ENCODE measurements at places on chromosomes 2 and 18.
A peak's percentile ranks its signal among the peaks of the same experiment; 100 is the strongest.

DNA sequence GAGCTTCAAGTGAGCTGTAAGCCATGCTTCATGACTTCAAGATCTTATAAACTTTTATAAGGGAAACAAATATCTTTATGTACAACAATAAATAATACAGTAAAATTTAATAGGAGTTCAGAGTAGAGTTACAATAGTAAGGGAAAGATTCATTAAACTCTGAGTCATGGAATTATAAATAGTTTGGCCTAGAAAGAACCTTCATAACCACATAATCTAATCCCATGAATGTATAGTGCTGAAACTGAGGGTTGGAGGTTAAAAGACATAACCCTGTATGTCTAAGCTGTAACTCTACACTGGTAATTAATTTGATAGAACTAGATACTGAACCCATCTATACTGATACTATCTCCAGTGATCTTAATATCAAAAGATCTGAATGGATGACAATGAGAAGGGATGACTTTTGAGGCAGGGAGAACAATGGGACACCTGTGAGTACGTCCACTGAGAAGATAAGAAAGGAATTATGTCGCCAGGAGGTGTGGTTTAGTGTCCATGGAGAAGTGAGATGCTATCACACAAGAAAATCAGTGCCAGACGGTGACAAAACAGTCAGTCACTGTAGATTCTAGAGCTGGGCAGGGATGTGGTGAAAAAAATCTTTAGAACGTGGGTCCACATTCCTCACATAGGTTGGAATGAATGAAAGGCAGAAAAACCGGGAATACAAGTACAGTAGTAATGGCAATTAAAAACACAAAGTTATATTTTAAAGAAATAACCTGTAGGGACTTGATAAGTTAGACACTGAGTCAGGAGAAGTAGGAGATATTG, 1.1 kb downstream of the IL1F10 start:
- DNase-seq = no peak

DNA sequence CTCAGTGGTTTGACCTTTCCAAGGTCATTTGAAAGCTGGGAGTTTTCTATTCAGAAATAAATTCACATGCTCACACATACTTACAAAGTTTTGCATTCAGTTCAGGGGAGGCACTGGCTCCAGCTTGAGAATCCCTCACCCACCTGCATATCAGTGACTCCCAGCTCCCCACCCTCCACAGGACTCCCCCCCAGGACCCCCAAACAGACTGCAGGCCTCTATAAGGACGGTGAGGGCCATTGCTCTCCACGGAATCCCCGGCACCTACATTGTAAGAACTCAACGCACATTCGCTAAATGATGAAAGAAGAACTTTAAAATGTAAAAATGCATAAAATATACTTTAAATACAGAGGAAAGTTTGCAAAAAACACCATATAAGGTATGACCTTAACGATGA, 97.2 kb upstream of the TEX51 start:
- no peak for DNase-seq

GRCh38 chr2:190183539-190183938, 121.0 kb upstream of the MSTN start:
- DNase-seq = no peak

- no peak for DNase-seq
Measured at GRCh38 chr2:172885996-172886395, 150.4 kb downstream of the RAPGEF4 start.

DNA sequence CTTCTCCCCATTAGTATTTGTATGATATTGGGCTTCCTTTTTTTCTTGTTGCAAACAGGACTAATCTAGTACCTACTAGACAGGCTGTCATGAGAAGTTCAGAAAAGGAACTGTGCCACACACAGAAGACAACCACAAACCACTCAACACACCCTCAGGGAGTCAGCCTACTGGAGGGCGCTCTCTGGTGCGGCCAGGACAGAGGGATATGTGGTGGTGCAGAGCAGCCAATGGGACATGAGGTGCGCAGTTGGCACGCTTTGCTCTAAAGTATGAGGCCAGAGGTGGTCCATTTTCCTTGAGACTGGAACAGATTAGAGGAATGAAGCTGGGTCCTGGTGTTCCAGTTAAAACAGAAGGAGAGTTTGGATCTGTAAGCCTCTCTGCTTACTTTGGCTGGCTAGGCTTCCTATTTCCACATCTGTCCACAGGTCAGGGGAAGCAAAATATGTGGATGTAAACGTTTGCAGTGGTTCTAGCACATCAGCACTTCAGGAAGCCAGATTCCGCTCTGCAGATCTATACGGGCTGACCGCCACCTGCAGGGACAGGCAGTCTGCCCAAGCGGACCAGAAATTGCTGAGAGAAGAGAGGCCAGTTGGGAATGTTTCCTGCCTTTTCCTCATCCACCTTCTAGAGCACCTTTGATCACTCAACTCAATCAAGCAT, 114.1 kb downstream of the GFPT1 start:
- no peak for DNase-seq

DNA sequence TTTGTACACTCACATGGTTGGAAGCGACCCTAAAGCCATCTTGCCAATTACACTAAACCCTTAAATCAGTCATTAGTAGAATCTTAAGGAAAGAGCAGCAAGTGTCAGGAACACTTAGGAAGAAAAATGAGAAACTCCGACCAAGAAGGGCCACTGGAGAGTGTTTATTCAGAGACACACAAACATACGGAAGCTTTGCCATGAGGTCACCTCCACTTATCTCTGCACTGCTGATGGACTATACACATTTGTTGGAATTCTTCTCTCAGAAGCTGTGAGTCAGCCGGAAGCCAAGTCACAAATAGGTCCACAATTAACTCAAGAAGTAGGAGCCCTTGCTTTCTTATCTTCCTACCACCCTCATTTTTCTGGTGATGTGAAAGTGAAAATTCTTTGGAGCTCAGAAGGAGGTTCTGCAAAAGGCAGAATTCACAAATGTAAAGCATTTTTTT, 21.6 kb downstream of the BMP10 start:
- peak; percentile 88 for DNase-seq

GRCh38 chr2:68280796-68281195, 28.5 kb upstream of the PPP3R1 start:
- DNase-seq = no peak

DNA sequence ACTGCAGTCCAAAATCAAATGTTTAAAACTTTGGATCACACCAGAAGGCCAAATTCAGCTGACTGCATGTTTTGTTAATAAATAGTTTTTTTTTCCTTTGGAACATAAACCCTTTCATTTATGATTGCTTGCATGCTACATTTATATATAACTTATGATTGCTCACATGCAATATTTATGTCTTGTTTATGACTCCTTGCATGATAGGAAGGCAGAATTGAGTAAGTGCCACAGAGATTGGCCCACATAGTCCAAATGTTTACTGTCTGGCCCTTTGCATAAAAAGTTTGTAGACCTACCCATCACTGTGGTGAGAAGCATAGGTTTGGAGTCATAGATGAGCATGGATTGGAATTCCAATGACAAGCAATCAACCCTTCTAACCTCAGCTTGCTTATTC, 30.8 kb downstream of the WDFY1 start:
- DNase-seq = no peak

DNA sequence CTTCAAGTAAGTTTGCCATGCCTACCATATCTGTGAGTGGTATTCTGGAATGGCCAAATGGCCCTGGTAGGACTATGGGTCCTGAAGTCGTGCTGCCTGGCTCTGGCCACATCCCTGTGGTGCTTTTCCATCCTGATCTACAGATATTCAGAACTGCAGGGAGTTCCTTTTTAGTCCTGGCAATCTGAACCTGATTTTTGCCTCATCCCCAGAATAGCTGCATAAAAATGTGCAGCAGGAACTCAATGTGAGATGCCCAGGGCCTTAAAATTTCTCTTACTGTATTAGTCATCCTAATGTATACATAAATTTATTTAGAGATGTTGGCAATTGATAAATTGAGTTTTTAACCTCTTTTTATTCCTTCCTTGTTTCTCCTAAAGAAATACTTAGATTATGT, 5.3 kb downstream of the SERPINB13 start:
- DNase-seq = no peak

GRCh38 chr18:74140582-74140981, 7.1 kb downstream of the FBXO15 start:
- no peak for DNase-seq

GRCh38 chr2:55511508-55512124, 7.9 kb upstream of the CFAP36 start:
- DNase-seq = no peak

DNA sequence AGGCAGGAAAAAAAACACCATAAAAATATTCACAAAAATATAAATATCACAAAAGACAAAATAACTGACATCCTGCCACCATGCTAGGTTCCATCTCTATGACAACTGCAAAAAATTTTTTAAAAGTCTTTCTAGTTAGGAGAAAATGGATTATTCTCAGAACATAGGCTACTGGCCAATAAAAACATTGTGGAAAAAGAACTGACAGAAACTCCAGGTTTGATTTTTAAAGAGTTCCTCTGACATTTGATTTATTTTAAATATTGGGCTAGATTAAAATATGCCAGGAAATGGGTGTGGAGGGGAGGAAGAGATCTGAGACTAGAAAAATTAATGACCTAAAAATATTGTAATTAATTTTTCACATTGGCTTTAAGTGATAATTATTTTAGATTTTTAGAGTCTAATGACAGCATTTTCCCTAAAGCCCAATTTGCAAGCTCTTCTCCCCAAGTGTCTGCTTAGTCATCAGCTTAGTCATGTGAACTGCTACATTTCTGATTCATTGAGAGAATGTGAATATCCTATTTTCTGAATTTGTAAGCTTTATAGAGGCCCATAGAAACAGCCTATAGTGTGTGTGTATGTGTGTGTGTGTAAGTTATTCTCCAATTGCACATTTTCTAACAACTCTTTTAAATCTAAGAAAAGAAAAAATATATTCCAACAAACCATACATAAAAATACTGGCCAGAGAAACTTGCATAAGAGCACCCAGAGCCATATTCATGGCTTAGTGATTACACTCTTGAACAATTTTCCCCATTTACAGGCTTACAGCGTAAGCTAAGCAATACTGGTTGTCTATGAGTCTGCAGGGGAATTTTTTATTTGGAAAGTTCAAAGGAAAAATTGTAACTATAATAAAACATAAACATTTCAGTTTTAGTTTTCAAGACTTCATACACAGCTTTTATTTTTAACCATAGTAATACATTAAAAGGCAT, 48.4 kb downstream of the TMEFF2 start:
- peak; percentile 5 for DNase-seq

- DNase-seq = peak; percentile 93
Measured at GRCh38 chr2:234203135-234203984, 152.9 kb downstream of the SPP2 start.

- DNase-seq = no peak
Measured at GRCh38 chr2:54061272-54061671, 54.1 kb upstream of the ACYP2 start.

DNA sequence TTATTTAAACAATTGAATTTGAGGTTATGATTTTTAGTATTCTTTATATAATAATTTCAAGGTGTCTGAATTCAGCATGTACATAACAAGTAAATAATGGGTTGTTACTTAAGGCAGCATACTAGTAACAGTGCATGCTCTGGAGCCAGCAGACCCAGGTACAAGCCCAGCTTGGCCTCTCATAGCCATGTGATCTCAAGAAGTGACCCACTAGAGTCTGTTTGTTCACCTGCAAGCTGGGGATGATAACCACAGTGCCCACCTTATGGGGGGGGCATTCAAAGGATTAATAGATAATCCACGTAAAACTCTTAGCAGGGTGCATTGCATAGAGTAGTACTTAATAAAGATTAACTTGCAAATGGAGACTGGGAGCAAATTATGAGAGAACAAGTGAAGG, 163.6 kb downstream of the TRABD2A start:
- no peak for DNase-seq

DNA sequence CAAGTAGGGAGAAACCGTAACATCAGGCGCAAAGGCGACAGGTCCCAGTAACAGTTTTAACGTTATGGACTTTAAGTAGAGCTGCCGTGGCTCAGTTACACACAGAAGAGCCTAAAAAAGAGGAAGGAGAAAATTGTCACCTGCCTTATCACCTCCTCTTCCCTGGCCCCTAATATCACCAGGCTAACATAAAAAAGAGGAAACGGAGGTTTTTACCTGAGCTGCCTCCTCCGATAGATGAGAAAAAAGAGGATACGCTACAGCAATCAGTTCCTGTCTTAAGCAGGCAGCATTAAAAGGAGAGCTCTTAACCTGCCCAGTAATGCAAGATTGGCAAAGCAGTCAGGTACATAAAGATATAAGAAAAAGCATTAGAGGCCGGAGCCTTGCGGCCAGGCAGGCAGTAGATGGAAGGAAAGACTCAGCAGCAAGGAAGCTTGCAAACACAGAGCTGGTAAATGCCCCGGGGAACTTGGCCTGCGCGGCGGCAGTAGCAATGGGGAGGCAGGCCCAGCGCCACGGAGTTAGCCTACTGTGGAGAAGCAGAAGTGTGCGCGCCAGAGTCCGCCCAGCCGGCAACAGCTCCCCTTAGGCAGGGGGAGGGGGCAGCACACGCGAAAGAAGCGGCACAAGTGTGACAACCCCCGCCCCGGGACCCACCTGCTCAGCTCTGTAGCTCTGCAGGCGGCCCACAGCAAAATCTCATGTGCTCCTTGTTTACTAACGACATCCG, 116.3 kb upstream of the SCN7A start:
- no peak for DNase-seq

- DNase-seq = no peak
Measured at GRCh38 chr2:188251034-188251433, 40.6 kb upstream of the GULP1 start.

GRCh38 chr2:218834685-218835084, 3.1 kb upstream of the PRKAG3 start:
- DNase-seq = no peak

GRCh38 chr2:43128559-43128955, 97.8 kb downstream of the ZFP36L2 start:
- DNase-seq = no peak

GRCh38 chr2:86562485-86562921, 740 bp downstream of the CHMP3 start:
- DNase-seq = no peak

DNA sequence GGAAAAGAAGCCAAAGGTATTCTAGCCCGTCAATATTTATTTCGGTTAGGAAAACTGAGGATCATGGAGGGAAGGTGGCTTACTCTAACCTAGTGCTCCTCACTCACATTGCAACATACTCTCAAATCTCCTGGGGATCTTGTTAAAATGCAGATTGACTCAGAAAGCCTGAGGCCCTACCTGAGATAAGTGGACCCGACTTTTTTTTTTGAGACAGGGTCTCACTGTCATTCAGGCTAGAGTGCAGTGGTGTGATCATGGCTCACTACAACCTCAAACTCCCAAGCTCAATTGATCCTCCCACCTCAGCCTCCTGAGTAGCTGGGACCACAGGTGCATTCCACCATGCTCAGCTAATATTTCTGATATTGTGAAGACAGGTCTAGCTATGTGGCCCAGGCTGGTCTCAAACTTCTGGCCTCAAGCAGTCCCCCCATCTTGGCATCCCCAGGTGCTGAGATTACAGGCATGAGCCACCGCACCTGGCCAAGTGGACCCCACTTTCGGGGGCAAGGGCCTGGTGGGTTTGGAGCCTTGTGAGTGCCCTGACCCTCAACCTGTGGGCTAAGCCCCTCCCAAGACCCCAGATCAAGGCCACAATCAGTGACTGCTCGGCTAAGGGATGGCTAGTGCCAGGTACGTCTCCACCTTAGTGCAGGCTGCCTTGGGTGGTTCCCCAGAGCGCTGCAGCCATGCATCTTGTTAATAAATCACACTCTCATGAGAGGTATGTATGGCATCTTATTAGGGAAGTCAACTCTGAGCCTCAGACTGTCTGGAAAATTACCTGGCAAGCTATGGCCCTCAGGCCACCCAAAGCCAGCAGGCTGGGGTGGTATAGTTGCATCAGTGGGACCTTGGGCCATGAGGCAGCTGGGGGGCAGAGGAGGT, 1.1 kb upstream of the NEURL3 start:
- DNase-seq = no peak

- no peak for DNase-seq
Measured at GRCh38 chr2:144472911-144473310, 47.0 kb downstream of the ZEB2 start.

GRCh38 chr18:13603304-13604019, 122.9 kb downstream of the FAM210A start:
- DNase-seq = no peak
